Naive thymus-derived CD8-positive, alpha-beta T cell (primary cell): ENCODE measurements at places on chromosomes 13 and 19.

DNA sequence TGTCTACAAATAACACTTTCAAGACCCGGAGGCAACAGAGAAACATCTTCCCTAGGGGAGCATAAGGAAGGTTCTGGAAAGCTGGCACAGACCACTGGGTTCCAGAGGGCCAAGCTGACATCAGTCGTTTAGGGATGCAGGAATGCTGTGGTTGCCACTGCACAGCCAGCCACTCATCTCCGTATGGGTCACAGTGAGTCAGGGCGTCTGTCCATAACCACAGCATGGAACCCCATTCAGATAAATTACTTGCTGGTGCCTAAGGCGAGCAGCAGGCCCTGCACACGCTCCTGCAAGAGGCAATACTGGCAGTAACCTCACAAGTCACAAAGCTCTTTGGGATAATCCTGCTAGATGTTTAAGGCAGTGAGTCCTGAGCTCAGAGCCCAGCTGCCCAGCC lies 140.9 kb upstream of the UBL3 start:
- no peak for DNase-seq

DNA sequence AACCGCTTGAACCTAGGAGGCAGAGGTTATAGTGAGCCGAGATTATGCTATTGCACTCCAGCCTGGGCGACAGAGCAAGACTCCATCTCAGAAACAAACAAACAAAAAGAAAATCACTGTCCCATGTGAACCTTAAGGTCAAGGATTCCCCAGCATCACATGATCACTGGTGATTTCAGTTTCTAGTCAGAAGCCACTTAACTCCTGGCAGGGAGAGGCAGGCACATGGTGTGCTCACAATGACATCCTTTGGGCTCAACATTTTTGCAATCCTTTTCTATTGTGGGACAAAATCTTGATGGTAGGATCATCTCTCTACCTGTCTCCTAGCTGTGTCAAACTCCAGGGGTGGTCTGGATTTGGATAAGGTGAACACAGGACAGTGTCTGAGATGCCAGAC lies 12.1 kb downstream of the AKAP8 start:
- no peak for DNase-seq

DNA sequence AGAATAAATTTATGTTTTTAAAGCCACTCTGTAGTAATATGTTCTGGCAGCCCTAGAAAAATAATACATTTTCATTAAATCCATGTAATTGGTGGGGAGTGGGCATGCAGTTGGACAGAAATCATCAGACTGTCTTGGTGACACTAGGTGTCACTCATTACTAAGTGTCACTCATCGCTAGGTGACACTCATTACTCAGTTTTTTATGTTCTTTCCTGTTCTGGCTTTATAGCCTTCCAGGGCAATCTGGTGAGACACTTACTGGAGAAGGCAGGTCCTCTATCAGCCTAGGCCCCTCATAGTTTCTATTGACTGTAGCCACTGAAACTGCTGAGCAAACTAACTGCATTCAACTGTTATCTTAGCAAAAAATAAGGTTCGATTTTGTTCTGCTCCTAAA lies 542.1 kb downstream of the SLITRK1 start:
- no peak for DNase-seq

GRCh38 chr13:46489586-46490023 lies 63.4 kb upstream of the LRCH1 start:
- no peak for DNase-seq

DNA sequence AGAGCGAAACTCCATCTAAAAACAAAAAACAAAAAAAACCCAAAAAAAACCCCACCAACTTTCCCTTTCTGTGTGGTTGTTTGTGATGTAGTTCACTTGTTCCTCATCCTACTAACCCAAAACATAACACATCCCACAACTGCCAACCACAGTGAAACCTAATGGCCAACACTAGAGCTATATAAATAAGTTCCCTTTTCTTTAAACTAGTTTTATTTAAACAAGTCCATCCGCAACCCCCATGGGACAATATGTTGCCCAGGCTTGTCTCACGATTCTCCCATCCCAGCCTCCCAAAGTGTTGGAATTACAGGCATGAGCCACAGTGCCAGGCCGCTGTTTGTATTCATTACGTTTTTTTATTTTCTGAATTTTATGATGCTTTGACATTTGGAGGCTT lies 71.2 kb upstream of the ADGRE5 start:
- no peak for DNase-seq

DNA sequence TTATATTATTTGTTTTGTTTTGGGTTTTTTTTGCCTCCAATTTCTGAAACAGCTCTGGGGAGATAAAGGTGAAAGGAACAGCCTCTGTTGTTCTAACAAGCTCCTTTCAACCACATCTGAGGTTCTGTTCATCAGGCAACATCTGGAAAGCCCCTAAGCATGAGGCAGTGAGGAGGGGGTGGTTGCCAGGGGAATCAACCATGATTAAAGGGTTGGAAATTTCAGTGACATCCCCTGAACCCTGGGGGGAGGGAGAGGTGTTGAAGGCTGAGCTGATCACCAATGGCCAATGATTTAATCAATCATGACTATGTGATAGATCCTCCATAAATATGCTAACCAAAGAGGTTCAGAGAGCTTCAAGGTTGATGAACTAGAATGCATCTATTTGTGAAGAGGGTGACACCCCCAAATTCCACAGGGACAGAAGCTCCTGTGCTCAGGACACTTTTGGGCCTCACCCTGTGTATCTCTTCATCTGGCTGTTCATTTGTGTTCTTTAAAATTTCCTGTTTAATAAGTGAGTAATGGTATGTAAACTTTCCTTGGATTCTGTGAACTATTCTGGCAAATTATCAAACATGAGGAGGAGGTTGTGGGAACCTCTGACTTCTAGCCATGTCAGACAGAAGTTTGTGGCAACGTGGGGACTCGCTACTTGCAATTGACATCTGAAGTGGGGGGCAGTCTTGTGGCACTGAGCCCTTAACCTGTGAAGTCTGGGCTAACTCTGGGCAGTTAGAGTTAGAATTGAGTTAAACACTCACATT lies 221.3 kb downstream of the NHLRC3 start:
- no peak for DNase-seq

GRCh38 chr19:45780448-45781213 lies 1.7 kb downstream of the DMPK start:
- DNase-seq = no peak

- no peak for DNase-seq
These were observed 35.2 kb downstream of the SMARCA4 start for GRCh38 chr19:10995926-10996600.

DNA sequence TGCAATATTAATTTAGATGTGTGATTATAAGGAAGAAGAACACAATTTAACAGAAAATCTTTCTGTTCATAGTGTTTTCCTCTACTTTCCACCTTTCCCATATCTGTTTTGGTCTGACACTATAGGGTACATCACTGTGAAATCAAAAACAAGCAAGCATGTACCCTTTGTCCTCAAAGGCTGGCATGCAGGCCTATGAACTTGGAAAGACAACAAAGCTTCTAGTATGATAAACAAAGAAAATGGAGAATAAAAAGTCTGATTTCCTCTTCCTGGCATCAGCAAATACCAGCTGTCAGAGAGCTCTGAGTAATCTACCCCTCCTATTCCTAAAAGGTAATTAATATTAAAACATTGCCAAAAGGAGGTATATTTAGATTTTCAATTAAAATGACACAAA lies 5.6 kb upstream of the NEK3 start:
- no peak for DNase-seq

GRCh38 chr19:44745341-44745831 lies 3.1 kb upstream of the BCL3 start:
- no peak for DNase-seq

DNA sequence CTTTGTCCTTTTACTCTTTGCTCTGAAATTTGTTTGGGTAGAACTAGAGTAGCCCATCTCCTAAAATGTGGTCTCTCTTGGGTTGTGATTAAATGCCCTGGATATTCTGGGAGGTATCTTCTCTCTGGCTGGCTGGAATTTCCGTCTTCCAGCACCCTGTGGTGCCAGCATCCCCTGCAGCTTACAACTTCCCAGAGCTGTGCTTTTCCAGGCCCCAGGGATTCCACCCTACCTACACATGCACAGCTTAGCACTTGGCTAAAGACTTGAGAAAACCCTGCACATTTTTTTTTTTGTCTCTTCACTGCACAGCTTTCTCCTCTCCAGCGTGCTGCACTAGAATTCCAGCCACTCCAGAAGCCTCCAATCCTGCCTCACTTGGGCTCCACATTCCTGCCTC lies 334.7 kb downstream of the IRS2 start:
- no peak for DNase-seq

- DNase-seq = no peak
These were observed 264.0 kb downstream of the KLF12 start for GRCh38 chr13:73870036-73870741.

GRCh38 chr13:22945321-22946226 lies 235.2 kb upstream of the SGCG start:
- no peak for DNase-seq

- DNase-seq = no peak
These were observed 118.8 kb downstream of the EFNB2 start for GRCh38 chr13:106416645-106417044.

GRCh38 chr13:90015565-90016507 lies 1331.7 kb upstream of the MIR17HG start:
- no peak for DNase-seq

GRCh38 chr19:8257052-8257443 lies 47.9 kb downstream of the CERS4 start:
- no peak for DNase-seq

DNA sequence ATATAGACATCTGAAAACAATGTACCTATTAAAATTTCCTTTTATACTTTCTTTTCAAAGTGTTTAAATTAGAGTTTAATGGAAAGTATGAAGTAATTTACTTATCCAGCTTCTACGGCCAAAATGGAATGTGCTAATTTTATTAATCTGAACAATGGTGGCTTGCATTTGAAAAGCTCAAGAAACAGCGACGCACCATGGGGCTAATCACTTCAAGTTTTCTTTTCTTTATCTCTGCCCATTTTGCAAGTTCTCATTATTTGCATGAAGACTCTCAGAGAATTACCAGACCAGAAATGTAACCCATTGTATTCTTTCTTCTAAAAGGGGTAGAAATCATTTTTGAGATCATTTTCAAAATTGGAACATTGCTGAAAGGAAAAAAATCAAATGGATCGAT lies 204.0 kb upstream of the STARD13 start:
- DNase-seq = no peak

- DNase-seq = no peak
These were observed 16.4 kb downstream of the PLEKHJ1 start for GRCh38 chr19:2219726-2220125.

DNA sequence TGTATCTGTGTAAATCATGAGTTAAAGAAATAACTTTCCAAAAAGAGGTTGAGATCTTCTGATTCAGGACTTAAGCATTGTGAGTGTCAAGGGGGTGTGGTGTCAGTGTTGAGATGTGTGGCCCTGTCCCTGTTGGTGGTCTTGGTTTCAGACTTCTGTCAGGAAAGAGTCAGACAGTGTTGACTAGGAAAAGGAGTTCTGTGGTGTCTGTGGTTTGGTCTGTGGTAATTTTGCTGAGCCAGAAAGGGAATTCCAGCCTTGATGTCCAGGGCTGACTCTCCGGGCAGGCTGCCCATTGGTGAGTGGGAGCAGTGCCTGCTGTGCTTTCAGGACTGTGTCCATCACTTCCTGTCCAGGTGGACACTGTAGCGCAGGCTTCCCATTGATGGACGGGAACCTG lies 39.8 kb upstream of the IGFL4 start:
- DNase-seq = no peak

DNA sequence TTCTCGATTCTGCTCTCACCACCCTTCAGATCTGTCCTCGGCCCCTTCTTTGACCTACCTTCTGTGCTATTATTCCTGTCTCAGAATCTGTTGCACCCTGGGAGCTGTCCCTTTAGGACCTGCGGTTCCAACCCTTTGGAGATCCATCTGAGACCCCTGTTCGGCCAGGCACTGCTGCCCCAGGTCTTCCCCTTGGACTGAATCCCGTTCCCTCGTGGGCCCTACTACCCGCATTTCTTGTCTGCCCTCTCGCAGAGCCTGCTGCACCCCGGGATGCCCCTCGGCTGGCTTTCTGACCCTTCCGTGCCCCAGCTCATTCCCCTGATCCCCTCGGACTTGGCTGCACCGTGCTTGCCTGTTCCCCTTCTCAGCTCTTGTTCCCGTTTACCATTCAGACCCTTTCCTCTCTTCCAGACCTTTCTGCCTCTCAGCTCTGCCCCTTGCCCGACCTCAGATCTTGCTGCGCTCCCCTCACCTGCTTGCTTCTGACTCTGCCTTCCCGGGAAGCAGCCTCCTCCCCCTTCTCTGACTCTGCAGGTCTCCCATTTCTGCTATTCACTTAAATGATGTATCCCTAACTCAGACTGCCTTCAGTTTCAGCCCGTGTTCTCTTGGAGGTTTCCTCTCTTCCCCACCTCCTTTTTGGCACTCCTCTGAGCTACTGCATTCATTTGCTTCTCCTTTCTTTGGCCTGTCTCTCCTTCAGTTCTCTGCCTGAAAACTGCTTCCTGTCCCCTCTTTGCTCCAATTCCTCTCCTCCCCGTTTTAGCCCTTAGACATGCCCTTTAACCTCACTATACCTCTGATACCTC lies 1.1 kb downstream of the ARHGAP35 start:
- no peak for DNase-seq

GRCh38 chr13:108120302-108120701 lies 95.0 kb downstream of the LIG4 start:
- no peak for DNase-seq

DNA sequence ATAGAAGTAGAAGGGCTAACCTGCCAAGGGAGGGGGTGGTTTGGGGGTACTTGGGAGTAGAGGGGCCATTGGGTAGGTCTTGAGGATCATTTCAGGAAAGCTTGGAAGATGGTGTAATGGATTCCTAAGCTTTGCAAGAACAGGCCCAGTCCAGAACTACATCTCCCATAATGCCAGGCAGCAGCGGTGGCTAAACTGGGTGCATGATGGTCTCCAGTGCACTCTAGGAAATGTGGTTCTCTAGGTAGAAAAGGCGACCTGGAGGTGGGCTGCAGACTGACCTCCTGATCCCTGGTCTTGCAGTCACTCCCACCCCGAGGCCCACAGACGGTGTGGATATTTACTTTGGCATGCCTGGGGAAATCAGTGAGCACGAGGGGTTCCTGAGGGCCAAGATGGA lies 3.8 kb downstream of the APLP1 start:
- DNase-seq = no peak

DNA sequence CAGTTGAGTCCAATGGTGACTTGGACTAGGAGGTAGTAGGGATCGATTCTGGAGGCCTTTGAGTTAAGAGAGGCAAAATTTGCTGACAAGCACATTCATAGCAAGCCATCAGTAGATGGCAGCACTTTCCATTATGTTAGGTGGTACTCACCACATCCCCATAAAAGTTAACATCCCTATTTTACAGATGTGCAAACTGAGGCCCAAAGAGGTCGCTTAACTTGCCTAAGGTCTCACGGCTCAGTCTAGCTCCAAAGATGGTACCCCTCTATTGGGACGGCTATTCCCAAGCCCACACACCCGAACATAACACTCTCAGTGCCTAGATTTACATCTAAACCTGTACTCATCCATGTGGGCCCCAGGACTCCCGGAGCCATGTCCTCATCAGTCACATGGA lies 21.5 kb upstream of the FOSB start:
- DNase-seq = no peak

GRCh38 chr19:57111329-57111644 lies 8.5 kb upstream of the USP29 start:
- DNase-seq = no peak
